ENCODE measurements at places on chromosomes 4 and X.

- no peak for DNase-seq
Observed at GRCh38 chrX:1361275-1361674, 24.7 kb downstream of the IL3RA start.

DNA sequence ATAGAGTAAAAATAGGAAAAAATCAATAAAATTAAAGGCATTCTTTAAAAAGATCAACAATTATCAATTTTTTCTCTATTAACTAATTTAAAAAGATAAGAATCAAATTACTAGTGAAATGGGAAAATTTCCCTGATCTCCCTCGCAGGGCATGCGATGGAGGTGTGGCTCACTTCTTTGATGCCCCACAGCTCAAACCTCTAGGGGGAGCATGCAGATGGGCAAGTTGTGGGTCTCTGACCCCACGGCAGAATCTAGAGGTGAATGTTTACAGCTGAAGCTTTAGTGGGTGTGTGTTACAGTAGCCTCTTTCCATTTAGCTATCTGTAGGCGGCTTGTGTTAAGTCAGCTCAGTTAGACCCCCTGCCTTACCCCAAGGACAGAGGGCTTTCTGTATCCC lies 1348.8 kb downstream of the PCDH18 start:
- no peak for DNase-seq

DNA sequence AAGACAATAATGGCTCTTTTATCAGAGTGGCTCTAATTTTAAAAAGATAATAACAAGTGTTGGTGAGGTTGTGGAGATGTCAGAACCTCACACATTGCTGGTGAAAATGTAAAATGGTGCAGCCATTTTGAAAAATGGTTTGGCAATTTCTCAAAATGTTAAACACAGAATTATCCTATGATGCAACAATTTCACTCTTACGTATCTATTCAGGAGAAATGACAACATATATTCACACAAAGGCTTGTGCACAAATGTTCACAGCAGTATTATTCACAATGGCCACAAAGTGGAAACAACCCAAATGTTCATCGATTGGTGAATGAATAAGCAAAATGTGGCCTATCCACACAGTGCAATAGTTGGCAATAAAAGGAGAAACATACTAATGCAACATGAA lies 24.7 kb downstream of the ENPP6 start:
- no peak for DNase-seq

DNA sequence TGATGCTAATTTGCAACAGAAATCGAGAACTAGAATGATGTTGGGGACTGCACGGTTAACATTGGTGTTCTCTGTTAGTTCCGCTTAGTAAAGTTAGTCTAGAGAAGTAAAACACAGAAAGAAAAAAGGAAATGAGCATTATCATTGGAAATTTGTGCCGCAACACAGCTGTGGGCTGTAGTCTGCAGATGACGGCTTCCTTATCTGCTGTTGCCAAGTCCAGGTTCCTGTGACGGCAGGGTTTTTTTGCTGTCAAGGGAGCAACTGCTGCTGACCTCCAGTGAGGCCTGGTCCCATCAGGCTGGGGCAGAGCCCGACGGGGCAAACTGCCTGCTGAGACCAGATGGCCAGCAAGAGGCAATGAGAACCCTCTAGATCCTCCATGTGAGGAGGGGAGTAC lies 38.9 kb upstream of the PHEX start:
- no peak for DNase-seq

DNA sequence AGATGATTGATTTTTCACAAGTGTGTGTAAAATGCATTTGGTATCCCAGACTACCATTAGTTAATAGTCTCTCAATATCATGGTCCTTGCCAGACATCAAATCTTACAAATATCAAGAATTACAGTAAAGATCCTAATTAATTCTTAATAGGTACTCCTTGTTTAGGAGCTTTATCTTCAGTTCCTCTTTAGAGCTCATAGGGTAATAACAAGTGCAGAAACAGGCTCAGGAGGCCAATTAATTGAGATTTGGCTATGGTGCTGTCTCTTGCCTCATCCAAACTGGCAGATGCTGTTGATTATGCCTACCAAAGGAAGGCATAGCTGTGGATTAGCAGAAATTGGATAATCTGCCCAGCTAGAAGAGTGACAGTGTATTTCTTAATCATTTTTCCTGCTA lies 6.9 kb downstream of the MTMR1 start:
- DNase-seq, result no peak

- DNase-seq, result no peak
Observed at GRCh38 chr4:169258141-169258540, 12.6 kb downstream of the SH3RF1 start.

- DNase-seq, result no peak
Observed at GRCh38 chrX:45421806-45422205, 221.1 kb upstream of the DIPK2B start.

GRCh38 chr4:173334891-173335752 lies 964 bp upstream of the HMGB2 start:
- peak; percentile 76 for DNase-seq

GRCh38 chr4:168832763-168833575 lies 177.1 kb downstream of the CBR4 start:
- DNase-seq, result peak; percentile 35

- DNase-seq, result no peak
Observed at GRCh38 chr4:185654311-185654710, 119.0 kb upstream of the PDLIM3 start.

GRCh38 chrX:15151267-15152186 lies 118.4 kb downstream of the ASB9 start:
- no peak for DNase-seq

- no peak for DNase-seq
Observed at GRCh38 chr4:41538887-41539498, 1.0 kb downstream of the LIMCH1 start.

DNA sequence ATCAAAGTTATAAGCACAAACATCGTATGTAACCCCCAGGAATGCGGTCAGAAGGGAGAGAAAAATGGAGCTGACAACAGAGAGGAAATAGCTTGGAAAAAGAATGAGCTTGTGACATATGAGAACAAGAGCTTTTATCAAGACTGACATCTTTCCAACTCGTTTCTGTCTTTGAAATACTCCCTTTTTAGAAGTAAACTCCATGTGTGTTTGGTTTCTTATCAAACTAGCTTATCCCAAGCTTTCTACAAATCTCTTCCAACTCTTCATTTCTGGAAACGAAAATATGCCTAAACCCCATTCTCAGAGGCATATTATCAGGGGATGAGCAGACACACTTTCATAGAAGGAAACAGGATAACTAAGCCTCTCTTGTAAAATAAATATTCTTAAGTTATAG lies 235.4 kb downstream of the NAF1 start:
- no peak for DNase-seq

GRCh38 chr4:162681212-162681611 lies 485.5 kb downstream of the NAF1 start:
- DNase-seq, result no peak

GRCh38 chrX:121641560-121641959 lies 594.1 kb downstream of the GLUD2 start:
- no peak for DNase-seq

- peak; percentile 79 for DNase-seq
Observed at GRCh38 chr4:183905081-183905592, at the start of gene STOX2. STOX2 (plus strand) TSS chr4:183905307; CDS start chr4:183906791, 1,484 bp downstream.

GRCh38 chr4:115865736-115866135 lies 752.3 kb upstream of the NDST4 start:
- no peak for DNase-seq

- no peak for DNase-seq
Observed at GRCh38 chr4:3436798-3437581, 4.8 kb upstream of the HGFAC start.

DNA sequence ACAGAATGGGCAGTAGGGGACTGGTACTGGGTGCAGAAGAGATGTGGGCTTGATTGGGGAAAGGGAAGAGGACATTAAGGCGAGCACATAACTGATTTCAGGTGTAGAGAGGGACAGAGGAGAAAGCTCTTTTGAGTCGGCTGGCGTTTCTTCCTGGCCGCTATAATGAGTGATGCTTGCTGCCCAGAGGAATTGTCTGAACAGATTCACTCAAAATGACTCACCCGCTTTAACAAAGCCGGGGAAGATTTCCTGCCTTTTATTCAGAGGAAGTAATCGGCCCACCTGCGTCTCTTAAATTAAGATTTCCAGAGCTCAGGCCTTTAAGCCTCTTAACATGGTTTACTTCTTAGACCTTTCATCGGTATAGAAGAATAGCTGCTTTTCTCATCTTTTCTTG lies 102.1 kb upstream of the AP1S2 start:
- DNase-seq, result peak; percentile 3

- no peak for DNase-seq
Observed at GRCh38 chr4:69116645-69117321, 20.5 kb downstream of the UGT2B7 start.

- DNase-seq, result no peak
Observed at GRCh38 chrX:105477351-105477750, 256.9 kb upstream of the TEX13A start.

GRCh38 chrX:100915562-100915961 lies 13.2 kb downstream of the XKRX start:
- DNase-seq, result no peak

GRCh38 chr4:188266386-188266785 lies 127.1 kb downstream of the TRIML1 start:
- no peak for DNase-seq

- DNase-seq, result no peak
Observed at GRCh38 chr4:168028970-168029597, 63.3 kb upstream of the ANXA10 start.

GRCh38 chrX:13266641-13267345 lies 53.1 kb downstream of the ATXN3L start:
- DNase-seq, result no peak

- DNase-seq, result no peak
Observed at GRCh38 chr4:158538176-158538575, 16.5 kb downstream of the RXFP1 start.

- DNase-seq, result no peak
Observed at GRCh38 chr4:95092766-95093165, 335.0 kb downstream of the BMPR1B start.

- no peak for DNase-seq
Observed at GRCh38 chrX:70494441-70494840, 49.8 kb downstream of the DLG3 start.

GRCh38 chr4:38624311-38624710 lies 39.7 kb upstream of the KLF3 start:
- DNase-seq, result no peak

- DNase-seq, result no peak
Observed at GRCh38 chr4:62740296-62740695, 1540.2 kb downstream of the ADGRL3 start.

GRCh38 chr4:80900908-80901307 lies 129.6 kb upstream of the BMP3 start:
- DNase-seq, result no peak

GRCh38 chr4:135775909-135776308 lies 1574.3 kb upstream of the PABPC4L start:
- DNase-seq, result no peak
